Bronchial epithelial cell (primary cell): ENCODE measurements at places on chromosomes 11 and 22. TPM values are rescaled to one million over a fixed set of nuclear protein-coding genes. Genes with fewer than 3 reads are reported as not detected.

The GP1BB gene
- 0.90 TPM in 1 of 2 replicates, not detected in the other for total RNA-seq

The KRTAP5-11 gene
- not detected in 2 replicates for total RNA-seq

The PTGDR2 gene
- 0.13 TPM in 1 of 2 replicates, not detected in the other for total RNA-seq

The SH3BP1 gene
- total RNA-seq: 15.5 and 15.6 TPM in 2 replicates

The OR8K5 gene
- total RNA-seq: not detected in 2 replicates

The DGCR6 gene
- 1.8 and 7.9 TPM in 2 replicates for total RNA-seq

The FTH1 gene
- total RNA-seq: 1,010 and 1,591 TPM in 2 replicates

The GRIK4 gene
- total RNA-seq: not detected in 2 replicates
